ENCODE measurements at places on chromosomes 4 and X.

DNA sequence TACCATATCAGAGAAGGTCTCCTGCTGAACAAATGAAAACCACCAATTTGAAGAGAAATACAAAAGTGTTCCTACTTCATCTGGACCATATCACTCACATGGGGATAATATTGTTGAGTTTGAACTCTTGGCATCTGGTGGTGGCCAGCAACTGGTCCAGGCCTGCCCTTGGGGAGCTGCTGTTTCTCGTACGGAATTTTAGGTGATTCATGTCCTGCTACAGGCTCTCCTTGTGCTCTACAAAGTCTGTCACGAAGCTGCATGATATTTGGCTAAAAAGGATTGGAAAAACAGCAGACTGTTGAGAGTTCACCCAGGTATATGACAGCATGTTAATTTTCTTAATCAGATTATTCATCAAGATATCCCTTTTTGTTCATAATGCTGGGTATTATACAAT, 42.2 kb downstream of the SEC31A start:
- no peak for DNase-seq

DNA sequence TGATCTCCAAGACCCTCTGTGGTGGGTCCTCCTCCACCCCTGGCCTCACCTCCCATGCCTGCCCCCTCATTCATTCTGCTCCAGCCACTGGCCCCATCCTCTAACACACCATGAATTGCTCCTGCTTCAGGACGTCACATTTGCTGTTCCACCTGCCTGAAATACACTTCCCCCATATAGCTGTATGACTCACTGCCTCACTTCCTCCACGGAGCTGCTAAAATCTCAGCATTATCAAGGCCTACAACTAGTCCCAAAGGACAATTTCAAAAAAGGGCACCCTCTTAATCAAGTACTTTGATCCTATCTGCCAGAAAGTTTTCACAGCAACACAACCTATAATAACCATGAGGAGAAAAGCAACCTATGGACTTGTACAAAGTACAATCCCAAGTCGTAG, 43.6 kb upstream of the PHOX2B start:
- DNase-seq, result no peak

GRCh38 chr4:102601586-102602227, 100.5 kb downstream of the NFKB1 start:
- DNase-seq, result no peak

DNA sequence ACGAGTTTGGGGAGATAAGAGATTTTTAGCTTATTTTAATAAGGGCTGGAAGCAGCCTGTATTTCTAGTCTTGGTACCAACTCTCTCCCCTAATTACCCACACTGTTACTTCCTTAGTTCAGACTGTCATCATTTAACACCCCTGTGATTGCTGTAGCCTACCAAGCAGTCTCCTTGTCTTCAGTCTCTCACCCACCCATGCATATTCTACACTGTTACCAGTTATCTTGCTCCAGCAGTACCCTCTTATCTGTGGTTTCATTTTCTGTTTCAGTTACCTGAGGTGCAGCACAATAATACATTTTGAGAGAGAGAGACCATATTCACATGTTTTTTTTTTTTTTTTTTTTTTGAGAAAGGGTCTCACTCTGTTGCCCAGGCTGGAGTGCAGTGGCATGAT, 80.2 kb downstream of the DIAPH2 start:
- no peak for DNase-seq

- no peak for DNase-seq
Observed at GRCh38 chr4:8274066-8274652, 4.6 kb downstream of the HTRA3 start.

DNA sequence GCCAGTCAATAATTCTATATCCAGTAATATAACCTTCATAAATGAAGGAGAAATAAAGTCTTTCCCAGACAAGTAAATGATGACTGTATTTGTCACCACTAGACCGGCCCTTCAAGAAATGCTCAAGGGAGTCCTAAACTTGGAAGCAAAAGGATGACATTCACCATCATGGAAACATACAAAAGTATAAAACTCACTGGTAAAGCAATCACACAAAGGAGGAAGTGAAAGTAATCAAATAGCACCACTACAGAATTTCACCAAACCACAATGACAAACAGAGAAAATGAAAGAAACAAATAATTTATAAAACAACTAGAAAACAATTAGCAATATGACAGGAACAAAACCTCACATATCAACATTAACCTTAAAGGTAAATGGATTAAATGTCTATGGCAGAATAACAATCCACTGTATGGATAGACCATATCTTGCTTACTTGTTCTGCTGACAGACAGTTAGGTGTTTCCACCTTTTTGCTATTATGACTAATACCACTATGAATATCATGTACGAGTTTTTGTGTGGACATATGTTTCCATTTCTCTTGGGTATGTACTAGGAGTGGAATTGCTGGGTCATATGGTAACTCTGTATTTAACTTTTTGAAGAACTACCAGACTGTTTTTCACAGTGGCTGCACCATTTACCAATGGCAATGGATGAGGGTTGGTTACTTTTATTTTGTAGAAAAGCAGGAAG, 44.9 kb downstream of the NAT8L start:
- DNase-seq, result no peak

DNA sequence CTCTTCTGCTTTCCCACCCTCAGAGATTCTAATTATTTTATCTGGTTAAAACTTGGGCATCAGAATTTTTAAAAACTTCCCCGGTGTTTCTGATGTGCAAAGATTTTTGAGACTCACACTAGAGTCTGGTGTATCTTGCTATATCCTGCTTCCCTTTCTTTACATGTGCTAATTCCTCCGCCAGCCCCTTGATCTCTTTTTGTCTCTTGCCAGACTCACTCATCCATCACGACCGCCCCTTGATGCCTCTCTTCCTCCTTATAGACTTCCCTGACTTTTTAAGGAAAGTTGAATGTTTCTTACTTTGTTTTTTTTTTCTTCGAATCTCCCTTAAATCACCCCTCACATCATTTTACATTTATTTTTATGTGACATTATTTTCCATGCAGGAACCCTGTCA, 274.9 kb upstream of the PITX2 start:
- no peak for DNase-seq

GRCh38 chrX:130196466-130196865, 24.7 kb downstream of the RAB33A start:
- no peak for DNase-seq

DNA sequence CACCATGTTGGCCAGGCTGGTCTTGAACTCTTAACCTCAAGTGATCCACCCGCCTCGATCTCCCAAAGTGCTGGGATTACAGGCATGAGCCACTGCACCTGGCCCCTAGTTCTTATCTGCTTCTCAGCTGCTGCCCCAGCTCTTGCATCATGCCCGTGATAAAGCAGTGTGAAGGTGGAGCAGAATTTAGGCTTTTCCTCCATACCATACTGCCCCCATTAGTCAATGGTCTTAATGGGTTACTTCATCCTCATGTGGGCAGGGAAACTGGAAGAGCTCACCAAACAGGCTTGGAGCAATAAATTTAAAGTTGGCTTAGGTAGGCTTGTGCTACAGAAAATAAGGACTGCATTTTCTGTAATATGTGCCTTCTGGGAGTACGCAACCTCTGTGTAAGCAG, 636.9 kb upstream of the BOD1L1 start:
- peak; percentile 60 for DNase-seq

DNA sequence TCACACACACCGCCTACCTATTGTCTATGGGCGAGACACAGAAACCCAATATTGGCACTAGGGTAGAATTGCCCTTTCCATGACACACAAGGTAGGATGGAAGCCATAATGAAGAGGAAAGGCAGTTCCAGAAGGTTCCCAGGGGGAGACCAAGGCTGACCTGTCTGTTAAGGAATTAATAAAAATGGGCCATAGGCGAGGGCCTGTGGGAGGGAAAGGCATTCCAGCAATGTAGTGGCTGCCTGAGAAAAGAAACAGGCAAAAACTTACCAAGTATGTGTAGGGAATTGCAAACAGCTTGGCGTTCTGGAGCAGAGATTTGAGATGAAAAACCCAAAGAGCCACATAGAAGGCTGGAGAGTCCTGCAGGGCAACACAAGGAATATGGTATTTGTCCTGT, 19.1 kb downstream of the MAGED2 start:
- DNase-seq, result no peak

GRCh38 chr4:13322681-13323101, 161.4 kb downstream of the RAB28 start:
- no peak for DNase-seq

DNA sequence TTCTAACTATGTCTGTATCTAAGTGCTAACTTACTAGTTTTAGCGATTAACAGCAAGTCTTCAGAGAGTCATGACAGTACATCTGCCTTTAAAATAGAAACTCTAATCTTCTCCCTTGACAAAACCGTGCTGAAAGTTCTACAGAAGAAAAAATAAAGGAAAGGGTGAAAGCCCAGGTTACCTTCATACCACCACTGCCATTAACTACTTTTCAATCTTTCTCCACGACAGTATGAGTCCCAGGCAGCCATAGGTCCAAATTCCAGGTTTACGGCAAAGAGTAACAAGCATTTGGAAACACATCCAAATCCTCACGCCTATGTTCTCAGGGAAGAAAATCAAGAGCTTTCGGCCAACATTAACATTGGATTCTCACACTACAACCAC, 12.4 kb upstream of the ZCCHC13 start:
- no peak for DNase-seq

DNA sequence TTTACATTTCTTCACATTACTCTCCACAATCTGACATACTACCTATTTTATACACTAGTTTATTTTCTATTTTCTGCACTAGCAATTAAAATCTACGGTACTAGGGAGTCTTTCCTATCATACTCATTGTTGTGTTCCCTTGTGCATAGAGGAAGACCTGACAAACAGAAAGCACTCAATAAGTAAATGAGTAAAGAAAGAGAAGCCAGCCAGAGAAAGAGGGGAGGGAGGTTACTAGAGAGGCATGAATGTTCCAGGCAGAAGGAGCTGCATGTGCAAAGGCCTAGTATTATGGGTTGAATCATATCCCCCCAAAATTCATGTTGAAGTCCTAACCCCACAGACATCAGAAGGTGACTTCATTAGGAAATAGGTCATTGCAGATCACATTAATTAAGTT, 114.0 kb downstream of the ZAR1 start:
- no peak for DNase-seq

DNA sequence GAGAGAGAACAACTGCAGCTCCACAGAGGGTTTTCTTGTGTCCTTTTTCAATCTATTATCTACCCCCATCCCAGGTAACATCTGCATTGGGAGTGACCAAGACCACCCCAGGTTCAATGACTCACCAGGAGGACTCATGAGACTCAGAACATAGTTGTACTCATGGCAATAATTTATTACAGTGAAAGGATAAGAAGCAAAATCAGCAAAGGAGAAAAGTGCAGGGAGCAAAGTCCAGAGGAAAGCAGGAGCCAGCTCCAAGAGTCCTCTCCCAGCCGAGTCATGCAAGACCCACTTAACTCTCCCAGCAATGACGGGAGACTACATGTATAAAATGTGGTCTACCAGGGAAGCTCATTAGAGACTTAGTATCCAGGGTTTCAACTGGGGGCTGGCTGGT, 129.5 kb upstream of the RBPJ start:
- DNase-seq, result no peak

DNA sequence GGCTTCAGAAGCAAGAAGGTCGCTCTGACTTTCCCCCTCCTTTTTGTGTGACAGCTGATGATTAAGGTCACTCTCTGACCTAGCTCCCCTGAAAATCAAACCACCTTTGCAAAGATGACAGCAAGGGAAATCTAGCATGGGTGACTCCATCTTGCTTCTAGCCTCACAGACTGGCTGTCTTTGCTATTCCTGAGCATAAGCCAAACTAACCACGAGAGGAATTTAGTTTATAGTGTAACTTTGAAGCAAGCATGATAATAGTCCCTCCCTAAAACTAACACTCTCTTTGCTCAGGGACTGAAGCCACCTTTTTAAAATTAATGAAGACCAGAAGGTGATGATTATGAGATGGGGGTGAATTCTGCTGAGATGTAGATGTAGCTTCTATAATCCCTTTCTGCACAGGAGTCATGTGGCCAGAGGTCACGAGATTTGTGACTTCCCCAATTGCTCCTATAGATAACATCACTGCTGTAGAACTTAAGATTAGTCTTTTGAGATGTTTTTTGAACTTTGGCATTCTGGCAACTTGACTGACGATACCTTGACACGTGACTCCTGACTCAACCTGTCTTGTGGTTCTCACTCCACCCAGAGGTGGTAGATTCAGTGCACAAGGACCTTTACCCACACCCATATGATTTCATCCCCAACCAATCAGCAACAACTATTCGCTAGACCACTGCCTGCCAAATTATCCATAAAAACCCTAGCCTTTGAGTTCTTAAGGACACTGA, 14.9 kb upstream of the PDE5A start:
- DNase-seq, result no peak

DNA sequence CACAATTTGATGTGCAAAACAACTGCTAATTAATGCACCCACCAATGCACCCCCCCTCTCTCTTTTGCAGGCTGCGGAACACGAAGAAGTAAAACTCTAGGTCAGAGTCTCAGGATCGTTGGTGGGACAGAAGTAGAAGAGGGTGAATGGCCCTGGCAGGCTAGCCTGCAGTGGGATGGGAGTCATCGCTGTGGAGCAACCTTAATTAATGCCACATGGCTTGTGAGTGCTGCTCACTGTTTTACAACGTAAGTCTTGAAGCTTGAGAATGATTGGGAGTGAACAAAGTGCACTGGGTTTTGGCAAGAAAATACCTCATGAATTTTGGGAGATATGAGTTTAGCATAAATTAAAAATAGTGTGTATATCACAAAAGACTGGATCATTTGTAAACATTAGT, 28.9 kb downstream of the TMPRSS11E start:
- DNase-seq, result no peak

GRCh38 chrX:1202251-1202650, 10.2 kb downstream of the CRLF2 start:
- DNase-seq, result peak; percentile 31

DNA sequence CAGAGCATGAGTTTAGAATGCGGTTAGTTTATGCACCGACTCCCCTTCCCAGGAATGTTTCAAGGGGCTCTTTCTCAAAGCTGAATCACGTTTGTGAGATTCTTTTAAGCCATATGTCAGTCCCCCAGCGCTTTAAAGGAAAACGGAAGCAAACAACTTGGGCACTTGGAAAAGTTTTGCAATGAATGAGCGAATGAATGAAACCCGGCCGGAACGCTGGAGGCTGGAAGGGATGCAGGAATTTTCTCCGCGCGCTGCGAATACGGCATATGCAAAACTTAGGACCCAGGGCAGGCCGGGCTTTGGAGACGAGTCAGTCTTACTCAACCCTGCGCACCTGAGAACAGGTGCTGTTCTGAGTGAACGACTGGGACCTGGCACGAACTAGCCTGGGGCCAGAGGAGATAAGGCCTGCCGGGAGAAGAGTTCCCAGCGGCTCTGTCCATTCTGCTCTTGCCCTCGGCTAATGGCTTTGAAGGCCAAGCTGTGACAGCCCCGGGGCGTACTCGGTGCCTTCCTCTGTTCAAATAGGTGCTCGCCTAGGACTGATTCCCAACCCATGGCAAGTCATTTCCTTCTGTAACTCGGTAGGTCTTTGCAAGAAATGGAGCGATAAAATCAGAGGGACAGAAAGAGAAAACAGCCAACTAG, 743 bp upstream of the NRK start:
- DNase-seq, result peak; percentile 79

GRCh38 chrX:39957816-39958566, 139.8 kb downstream of the BCOR start:
- no peak for DNase-seq

GRCh38 chr4:70687392-70687791, 940 bp upstream of the UTP3 start:
- no peak for DNase-seq

Data from endodermal cell (in vitro differentiated cells).